Stimulated activated CD4-positive, alpha-beta T cell treated with anti-CD3 and anti-CD28 coated beads, Interleukin-2, amount 100 ng/mL, for 24 hours (primary cell): ENCODE measurements at places on chromosomes 11 and 22.

DNA sequence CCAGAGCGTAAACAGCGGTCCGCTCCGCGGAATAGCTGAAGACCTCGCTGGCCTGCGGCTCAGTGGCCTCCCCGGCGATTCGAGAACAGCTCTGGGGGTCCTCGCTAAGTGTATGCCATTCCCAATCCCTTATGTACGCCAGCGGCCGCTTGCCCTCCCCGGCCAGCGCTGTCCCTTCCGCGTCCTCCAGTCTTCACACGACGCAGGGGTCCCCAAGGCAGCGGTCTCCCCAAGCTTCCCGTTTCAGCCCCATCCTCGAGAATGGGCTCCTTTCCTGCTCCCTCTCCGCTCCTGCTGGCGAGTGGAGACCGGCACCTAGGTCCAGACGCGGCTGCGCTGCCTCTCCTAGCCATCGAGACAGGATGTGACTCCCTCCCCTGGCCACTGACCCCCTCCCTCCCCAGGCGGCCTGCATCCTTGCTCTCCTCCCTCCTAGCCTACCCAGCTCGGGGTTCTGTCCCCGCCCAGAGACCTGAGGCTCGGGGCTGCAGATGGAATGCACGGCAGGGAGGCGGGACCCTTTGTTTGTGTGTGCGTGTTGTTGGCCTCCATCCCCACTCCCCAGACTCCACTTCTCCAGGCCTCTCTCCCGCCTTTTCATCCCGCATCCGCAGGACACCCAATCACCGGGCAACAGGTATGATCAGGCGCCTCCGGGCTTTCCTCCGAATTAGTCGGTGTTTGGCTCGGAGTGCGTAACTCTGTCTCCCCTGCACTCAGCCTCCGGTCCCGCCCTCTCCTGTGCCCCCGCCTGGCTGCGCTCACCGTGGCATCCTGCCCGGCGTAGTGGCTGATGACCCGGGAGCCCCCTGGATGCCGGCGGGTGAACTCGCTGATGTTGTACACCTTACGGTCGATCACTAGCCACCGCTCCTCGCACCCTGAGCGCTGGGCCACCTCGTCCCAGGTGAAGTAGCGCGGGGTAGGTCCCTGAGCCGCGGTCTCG lies 740 bp downstream of the FADS1 start:
- peak; percentile 64 for DNase-seq

GRCh38 chr11:27471589-27472397 lies 797 bp downstream of the LGR4 start:
- DNase-seq, result peak; percentile 25

DNA sequence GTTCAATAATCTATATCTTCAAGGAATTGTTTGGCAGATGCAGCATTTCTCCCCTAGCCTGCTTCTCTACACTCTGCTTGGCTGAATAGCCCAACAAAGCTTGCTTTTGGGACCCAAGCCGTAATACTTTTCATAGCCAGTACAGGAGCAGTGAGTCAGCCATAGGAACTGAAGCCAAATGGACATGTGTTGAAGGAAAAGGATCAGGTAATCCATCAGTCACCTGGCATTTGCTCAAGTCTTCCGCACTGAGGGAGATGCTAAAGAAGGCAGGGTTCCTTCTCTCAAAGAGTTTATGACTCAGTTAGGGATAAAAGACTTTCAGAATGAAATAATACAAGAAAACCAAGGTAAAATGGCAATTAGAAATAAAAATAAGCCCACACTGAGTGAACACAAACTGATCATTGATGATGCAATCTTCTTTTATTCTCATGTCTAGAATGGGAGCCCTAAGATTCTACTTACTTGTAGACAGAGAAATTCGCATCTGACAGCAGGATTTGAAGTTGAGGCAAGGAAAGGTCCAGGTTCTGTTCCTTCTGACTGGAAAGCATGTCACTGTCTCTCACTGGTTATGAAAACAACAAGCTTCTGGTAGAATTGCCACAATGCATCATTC lies 13.2 kb downstream of the C11orf87 start:
- DNase-seq, result no peak

- DNase-seq, result no peak
Observed at GRCh38 chr22:44661070-44661469, 40.9 kb upstream of the PRR5 start.

DNA sequence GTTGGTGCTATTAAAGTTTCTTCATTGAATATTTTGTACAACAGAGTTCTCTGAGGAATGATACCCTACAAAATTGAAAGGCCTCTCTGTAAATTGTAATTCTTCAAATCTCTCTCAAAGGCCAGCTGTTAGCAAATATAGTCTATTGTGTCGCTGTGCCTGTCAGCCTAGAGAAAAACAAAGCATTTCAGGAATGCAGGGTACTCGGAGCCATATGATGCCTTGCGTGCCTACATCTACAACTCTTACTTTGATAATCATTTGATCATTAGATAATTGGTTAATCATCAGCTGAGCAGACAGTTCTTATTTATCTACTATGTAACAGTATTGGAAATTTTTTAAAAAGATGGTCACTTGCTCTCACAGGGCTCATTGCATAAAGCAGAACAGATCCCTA lies 67.3 kb downstream of the RNF169 start:
- DNase-seq, result no peak

DNA sequence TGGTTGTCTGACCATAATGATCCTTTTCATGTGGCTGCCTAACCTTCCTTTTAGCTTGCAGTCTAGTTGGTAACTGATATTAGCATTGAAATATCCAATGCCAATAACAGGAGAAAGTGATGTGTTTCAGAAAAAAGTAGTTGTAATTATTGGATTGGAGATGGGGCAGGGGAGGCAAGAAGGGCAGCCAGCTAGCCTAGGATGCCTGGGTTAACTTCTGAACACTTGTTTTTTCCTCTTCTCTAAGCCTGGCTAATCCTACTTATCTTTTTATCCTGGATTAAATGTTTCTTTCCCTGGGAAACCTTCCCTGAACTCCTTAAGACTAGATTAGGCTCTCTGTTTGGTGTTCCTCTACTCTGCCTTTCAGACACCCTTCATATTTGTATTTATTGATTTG lies 380.2 kb downstream of the TMEM135 start:
- no peak for DNase-seq

DNA sequence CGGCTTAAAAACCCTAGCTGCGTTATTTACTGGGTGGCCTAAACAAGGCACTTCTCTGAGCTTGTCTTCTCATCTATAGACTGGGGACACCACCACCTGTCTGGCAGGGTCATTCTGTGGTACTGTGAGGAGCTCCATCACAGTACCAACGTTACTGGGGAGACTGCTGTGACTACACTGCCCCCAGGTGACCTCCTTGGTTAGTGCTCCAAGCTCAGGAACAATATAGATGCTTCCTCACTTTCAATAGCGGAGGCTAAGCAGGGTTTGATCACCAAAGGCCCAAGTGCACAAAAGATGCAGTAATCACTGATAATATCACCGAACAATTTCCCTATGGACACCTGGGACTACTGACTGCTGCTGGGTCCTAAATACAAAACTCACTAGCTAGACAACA lies 18.8 kb downstream of the PRPF19 start:
- DNase-seq, result no peak

- DNase-seq, result no peak
Observed at GRCh38 chr22:50111056-50111455, 21.2 kb downstream of the MOV10L1 start.
